Urinary bladder (tissue), 4 donors: ENCODE measurements at places on chromosomes 16 and 17. TPM values are rescaled to one million over a fixed set of nuclear protein-coding genes. Genes with fewer than 3 reads are reported as not detected.

The C16orf92 gene
- total RNA-seq = not detected

The ZDHHC1 gene
- total RNA-seq = 3.8 TPM

The KCNJ2 gene
- 9.1 TPM for total RNA-seq

The KRT27 gene
- total RNA-seq = not detected

The SPHK1 gene
- total RNA-seq = 3.8 TPM

DNA sequence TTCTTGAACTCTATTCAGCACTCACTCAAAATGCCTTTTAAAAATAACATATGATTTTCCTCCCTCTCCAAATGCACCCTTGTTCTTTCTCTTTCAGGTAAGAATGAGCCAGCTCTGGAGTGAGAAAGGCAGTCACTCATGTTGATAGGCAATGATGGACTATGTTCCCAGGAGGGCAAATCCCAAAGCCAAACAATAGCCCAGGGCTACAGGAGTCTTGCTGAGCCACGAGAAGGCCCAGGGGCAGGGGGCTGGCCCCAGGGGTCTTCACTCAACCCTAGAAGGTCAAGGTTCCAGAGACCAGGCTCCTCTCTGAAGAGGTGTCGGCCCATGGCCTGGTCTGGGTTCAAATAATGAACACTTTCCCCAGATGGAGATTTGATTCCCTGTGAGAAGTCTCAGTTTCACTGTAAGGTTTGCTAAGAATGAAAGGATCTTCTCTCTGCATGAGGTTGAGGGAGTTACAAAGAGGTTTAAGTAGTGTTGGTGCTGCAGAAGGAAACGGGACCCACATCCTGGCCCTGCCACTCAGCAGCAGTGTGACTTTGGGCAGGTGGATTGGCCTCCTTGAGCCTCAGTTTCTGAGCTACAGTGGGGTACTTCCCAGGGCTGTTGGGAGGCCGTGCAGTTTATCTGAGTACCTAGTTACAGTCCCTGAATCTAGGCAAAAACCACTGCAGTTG is 49.0 kb downstream of the RTN4RL1 start:
- DNase-seq = no peak

DNA sequence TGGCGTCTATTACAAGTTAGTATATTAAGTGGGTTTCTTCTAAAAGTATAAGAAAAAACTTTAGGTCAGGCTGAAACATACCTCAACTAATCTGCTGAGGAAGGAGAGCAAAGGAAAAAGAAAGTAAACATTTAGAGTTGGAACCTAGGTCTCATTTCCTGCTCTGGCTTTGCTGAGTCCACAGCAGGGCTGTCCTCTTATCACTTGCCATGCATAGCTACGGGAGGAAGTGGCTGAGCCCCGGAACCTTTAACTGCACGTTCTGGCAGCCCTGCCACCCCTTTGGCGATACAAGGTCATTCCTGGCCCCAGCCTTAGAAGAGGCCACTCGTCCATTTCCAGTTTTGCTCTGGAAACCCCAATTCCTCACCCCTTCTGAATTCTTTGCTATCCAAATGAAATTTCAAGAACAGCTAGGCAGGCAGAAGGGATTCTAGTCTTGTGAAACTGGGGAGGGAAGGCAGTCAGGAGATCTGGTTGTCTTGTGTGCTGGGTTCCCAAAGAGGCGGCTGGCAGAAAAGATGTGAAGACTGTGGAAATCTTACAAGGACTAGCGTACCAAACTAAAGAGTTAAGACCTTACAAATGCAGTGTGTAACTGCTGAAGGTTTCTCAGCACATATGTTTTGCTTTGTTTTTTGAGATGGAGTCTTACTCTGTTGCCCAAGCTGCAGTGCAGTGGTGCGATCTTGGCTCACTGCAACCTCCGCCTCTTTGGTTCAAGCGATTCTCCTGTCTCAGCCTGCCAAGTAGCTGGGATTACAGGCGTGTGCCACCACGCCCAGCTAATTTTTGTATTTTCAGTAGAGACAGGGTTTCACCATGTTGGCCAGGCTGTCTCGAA is 19.1 kb downstream of the WIPI1 start:
- no peak for DNase-seq

DNA sequence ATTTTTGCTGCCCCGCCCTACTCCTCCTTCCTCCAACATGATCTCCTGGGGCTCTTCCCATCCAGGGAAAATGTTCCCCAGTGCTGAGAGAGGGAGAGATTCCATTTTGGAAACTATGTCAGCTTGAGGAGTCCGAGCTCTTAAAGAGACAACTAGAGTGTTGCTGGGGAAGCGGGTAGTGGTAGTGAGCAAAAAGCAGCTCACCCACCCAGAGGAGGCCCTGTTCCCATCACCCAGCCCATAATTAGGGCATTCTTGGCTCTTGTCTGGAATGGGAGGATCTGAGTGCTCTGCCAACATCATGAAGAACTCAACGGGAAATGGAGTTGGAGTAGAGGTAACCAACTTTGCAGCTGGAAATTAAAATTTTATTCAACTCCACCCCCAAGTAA is 9.1 kb upstream of the MSL1 start:
- DNase-seq = no peak

- DNase-seq = no peak
These were observed 426.8 kb upstream of the DYNLRB2 start for GRCh38 chr16:80113873-80114574.

- DNase-seq = no peak
These were observed 166.5 kb upstream of the PLCG2 start for GRCh38 chr16:81612351-81613163.

GRCh38 chr17:69227541-69227940 is 1.1 kb downstream of the ABCA10 start:
- DNase-seq = no peak

DNA sequence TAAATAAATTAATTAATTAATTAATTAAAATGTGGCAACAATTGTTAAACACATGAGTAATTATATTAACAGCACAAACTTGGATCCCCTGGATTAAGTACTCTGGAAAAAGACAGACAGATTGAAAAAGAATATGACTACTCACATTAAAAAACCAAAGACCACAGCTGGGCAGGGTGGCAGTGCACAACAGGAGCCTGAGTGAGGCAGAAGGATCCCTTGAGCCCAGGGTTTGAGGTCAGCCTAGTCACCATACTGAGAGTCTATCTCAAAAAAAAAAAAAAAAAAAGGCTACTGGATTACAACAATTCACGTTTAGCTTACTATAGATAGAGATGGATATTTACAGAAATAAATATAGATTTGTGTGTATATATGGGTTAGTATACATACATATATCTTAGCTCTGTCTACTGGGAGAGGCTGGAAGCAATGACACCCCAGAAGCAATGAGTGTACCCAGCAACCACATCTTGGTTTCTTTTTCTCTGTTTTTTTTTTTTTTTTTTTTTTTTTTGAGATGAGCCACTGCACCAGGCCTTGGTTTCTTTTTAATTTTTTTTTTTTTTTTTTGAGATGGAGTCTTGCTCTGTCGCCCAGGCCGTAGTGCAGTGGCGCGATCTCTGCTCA is 10.6 kb upstream of the SUZ12 start:
- DNase-seq = no peak

- no peak for DNase-seq
These were observed 127.6 kb upstream of the TNRC6C start for GRCh38 chr17:77830816-77831473.

GRCh38 chr17:1005361-1005946 is 8.5 kb downstream of the TIMM22 start:
- DNase-seq = no peak

- no peak for DNase-seq
These were observed 255.3 kb upstream of the CDH11 start for GRCh38 chr16:65377195-65377594.

GRCh38 chr16:14181371-14182050 is 110.4 kb downstream of the MRTFB start:
- no peak for DNase-seq

DNA sequence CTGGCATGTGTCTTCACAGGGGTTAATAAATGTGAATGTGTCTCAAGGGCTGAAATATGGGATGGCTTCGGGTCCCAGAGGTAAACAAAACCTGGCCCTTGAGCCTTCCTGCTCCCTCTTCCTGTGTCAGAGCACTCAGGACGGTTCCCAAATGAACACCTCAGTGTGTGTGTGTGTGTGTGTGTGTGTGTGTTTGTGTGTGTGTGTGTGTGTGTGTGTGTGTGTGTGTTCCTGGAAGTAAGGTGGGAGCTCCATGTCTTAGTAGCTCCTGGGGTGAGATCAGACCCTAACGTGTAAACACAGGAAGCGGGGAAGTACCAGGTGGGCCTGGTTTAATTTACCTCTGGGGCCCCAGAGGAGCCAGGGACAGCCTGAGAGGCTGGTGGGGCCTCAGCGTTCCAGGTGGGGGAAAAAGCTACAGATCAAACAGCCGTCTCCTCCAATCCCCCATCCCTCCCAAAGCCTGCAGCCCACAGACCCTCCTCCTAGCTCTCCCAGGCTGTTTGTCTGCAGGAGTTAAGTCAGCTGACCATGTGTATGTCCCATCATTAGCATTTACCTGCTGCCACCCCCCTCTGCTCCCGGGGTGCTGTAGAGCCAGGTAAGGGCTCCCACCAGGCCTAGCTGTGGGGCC is 6.1 kb downstream of the KIF19 start:
- no peak for DNase-seq

- no peak for DNase-seq
These were observed 24.9 kb downstream of the CBFB start for GRCh38 chr16:67053767-67054334.

GRCh38 chr17:80942423-80943345 is 49.0 kb upstream of the CHMP6 start:
- DNase-seq = peak; percentile 69

The ITGB4 gene
- total RNA-seq = 22.4 TPM

The CMTM4 gene
- total RNA-seq = 17.8 TPM

- no peak for DNase-seq
These were observed 43.5 kb downstream of the ARHGAP17 start for GRCh38 chr16:24971718-24972117.

The MSL1 gene
- 81.3 TPM for total RNA-seq

DNA sequence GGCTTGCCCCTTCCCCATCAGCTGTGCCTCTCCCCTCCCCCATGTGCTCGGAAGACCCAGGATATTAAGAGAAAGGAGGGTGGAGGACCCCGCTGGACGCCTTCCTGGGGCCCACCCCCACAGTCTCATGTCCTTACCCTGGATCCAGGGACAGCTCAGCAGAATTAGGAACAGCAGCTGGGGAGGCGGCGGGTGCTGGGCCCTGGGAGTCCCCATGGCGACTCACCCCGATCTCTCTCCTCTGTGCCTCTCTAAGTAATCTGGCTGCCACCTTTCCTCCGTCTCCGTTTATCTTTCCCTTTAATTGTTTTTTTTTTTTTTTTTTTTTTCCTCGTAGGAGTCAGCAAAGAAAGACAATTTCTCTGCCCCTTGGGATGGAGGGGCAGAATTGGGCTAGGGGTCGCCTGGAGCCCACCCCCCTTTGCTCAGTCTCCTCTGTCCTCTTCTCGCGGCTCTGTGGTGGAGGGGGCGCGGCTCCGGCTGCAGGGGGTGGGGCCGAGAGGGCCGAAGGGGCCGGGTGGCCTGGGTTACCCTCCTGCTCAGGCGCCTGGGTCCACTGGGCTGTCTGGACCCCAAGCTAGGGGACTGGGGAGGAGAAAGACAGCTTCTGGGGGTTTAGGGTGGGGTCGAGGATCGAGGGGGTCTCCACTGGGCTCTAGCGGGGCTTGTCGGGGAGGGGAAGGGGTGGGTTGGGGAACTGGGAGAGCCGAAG is 390 bp downstream of the SEZ6L2 start:
- no peak for DNase-seq

- no peak for DNase-seq
These were observed 24.5 kb downstream of the PIK3R5 start for GRCh38 chr17:8940866-8941471.

The ZPBP2 gene
- not detected for total RNA-seq

The ABCC12 gene
- total RNA-seq = not detected

The TERB1 gene
- total RNA-seq = not detected

- no peak for DNase-seq
These were observed 6.4 kb downstream of the TP53I13 start for GRCh38 chr17:29574732-29575510.

GRCh38 chr17:50352072-50352692 is 6.3 kb downstream of the XYLT2 start:
- no peak for DNase-seq

DNA sequence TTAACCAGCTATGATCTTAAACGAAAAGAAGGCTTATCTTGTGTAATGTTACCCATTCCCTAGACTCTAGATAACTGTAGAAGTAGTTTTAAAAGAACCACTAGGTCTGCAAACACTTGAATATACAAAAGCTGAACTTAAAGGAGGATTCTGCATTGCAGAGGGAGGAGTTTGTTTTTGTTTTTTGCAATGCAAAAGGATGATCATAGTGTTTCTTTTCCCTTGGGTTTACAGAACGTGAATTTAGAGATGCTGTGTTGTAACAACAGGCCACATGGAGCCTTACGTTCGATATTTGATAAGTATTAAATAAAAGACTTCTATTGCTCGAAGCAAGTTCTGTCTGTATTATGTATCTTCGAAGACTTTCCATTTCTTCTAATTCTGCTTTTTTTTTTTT is 77.6 kb downstream of the CHD9 start:
- no peak for DNase-seq

DNA sequence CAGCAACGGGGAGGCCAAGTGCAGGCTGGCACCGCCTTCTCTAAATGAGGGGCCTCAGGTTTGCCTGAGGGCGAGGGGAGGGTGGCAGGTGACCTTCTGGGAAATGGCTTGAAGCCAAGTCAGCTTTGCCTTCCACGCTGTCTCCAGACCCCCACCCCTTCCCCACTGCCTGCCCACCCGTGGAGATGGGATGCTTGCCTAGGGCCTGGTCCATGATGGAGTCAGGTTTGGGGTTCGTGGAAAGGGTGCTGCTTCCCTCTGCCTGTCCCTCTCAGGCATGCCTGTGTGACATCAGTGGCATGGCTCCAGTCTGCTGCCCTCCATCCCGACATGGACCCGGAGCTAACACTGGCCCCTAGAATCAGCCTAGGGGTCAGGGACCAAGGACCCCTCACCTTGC is 18.5 kb downstream of the NGFR start:
- DNase-seq = no peak

- DNase-seq = no peak
These were observed 63.6 kb downstream of the OTOA start for GRCh38 chr16:21727344-21727743.

The POLR3E gene
- total RNA-seq = 31.9 TPM

DNA sequence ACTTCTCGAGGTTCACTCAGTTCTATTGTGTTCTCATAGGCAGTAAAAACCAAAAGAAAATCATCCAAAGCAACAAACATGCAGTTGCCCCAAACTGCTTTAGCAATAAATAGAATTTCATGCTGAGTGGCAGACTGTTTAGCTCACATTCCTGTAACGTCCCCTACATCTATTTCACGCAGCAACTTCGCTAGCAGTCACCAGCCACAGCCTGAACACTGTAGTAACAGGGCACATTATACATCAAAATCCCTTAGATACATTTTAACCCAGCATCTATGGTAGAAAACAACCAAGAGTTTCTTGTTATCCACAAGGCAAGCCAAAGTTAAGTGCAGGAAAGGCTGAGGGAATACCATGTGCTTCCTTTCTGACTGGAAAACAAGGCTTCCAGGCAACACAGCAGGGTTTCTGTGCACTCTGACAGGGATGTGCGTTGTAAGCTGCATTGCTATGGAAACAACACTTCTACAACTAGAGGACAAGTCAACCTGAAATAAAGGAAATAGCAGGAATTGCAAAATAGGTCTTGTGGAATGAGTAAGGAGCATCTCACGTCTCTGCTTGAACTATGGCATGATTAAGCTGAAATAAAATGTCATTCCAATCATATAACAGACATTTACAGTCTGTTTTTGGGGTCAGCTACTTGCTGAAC is 55.4 kb downstream of the CFDP1 start:
- no peak for DNase-seq
